ENCODE measurements at places on chromosomes 1 and 21. TPM values are rescaled to one million over a fixed set of nuclear protein-coding genes. Genes with fewer than 3 reads are reported as not detected.

The FAM177B gene
- 0.63 TPM for total RNA-seq

The MMEL1 gene
- total RNA-seq = 0.63 TPM

The DHCR24 gene
- total RNA-seq = 1.7 TPM

The SYT6 gene
- total RNA-seq = under 0.01 TPM

The ST6GALNAC3 gene
- total RNA-seq = 3.5 TPM

The CD101 gene
- total RNA-seq = 11.4 TPM

The RNF186 gene
- total RNA-seq = not detected

The LDLRAP1 gene
- total RNA-seq = 34.5 TPM

The ST6GALNAC5 gene
- total RNA-seq = not detected

The TINAGL1 gene
- total RNA-seq = not detected

The CADM3 gene
- 0.10 TPM for total RNA-seq

The HSD17B7 gene
- total RNA-seq = 6.7 TPM

The HFM1 gene
- total RNA-seq = 0.10 TPM

The TRMT1L gene
- total RNA-seq = 3.3 TPM

The LIN28A gene
- total RNA-seq = not detected

The GABPB2 gene
- 22.0 TPM for total RNA-seq

The F13B gene
- total RNA-seq = not detected

The REG4 gene
- 0.52 TPM for total RNA-seq

The RALGPS2 gene
- 34.0 TPM for total RNA-seq

The SVBP gene
- total RNA-seq = 22.5 TPM

The TMEM240 gene
- not detected for total RNA-seq

Measured in mononuclear cell (primary cell).